ENCODE measurements at places on chromosomes 6 and 20.

DNA sequence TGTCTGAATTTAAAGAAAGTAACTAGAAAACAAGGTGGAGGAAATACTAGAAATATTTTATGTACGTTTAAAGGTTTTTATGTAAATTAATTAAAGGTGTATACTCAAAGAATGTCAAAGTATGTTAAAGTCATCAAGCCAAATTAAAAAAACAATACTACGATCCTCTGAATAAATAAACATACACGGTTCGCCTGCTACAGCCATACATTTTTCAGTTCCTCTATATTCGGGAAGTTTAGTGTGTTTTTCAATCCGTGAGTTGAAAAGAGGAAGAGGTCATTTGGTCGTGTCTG is 626 bp downstream of the STX7 start:
- DNase-seq: no peak

DNA sequence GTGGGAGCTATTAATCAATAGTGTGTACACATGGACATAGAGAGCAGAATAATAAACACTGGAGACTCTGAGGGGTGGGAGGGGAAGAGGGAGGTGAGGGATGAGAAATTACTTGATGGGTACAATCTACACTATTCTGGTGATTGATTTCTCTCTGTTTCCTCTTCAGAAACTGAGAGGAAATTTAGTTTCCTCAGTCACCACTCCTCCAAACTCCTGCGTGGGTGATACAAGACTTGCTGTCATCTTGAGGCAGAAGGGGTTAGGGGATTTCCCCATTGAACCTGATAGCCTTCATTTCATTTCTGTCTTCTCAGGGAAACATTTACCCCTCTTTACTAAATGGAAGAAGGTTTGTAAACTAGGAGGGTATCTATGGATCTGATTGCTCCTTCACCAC is 84.3 kb upstream of the ESR1 start:
- DNase-seq: no peak

DNA sequence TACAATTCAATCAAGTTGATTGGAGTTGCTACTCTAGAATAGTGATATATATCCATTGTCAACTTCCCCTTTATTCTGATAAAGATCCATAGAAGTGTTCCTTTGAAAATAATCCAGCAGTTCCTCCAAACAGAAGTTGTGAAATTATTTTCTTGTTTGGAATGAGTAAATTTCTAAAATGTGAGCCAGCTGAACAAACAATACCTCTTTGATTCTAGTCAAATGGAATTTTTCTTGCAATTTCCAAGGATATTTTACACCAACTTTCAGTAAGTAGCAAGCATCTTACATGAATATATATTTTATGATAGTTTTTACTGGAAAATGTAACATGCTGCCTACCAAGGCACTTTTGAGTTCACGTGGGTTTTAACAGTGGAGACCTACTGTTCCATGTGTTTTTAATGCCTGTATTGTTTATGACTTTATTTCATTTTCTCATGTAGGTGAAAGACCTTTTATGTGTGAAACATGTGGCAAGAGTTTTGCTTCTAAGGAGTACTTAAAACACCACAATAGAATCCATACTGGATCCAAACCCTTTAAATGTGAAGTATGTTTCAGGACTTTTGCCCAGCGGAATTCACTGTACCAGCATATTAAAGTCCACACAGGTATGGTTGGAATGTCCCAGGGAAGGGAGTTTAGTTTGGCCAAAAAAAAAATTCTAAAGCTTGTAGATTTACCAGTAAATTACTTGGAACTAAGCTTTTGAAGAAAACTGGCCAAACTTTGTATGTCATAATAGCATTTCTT is 6.5 kb downstream of the GZF1 start:
- DNase-seq: no peak

GRCh38 chr6:138948546-138949179 is 39.4 kb downstream of the REPS1 start:
- no peak for DNase-seq

GRCh38 chr20:59305908-59306655 is 5.7 kb downstream of the EDN3 start:
- no peak for DNase-seq

- no peak for DNase-seq
Measured at GRCh38 chr6:53566755-53567154, 21.9 kb upstream of the GCLC start.

DNA sequence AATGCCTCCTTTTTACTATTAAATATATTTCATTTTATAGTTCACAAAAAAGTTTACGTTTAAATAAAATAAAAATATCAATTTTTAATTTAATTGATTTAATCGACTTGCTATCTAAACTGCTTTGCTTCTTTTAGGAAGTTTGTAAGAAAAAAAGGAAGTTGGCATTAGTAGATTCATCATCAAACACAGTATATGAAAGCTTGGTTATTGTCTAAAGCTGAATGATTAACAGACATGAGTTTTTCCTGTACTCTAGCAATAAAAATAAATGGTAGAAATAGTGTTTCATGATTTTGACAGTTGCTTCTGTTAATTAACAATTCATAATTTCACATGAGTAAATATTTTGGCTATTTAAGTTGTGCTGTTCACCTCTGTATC is 1285.5 kb upstream of the GJE1 start:
- DNase-seq: peak; percentile 11

DNA sequence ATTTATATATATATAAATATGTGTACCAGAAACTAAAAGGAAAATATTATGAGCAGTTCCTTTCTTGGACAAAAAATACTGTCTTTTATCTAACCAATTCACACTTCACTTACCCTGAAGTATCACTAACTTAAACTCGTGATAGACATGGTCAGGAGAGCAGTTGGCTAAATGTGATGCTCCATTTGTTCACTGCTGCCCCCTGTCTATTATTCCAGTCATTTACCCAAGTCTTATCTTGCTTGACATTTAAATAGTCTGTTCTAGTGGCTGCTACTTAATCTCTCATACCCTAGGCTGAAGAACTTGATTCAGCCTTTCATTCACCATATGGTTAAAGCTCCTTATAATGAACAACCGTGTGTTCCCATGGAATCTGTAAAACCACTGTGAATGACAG is 789.6 kb upstream of the EYS start:
- no peak for DNase-seq

DNA sequence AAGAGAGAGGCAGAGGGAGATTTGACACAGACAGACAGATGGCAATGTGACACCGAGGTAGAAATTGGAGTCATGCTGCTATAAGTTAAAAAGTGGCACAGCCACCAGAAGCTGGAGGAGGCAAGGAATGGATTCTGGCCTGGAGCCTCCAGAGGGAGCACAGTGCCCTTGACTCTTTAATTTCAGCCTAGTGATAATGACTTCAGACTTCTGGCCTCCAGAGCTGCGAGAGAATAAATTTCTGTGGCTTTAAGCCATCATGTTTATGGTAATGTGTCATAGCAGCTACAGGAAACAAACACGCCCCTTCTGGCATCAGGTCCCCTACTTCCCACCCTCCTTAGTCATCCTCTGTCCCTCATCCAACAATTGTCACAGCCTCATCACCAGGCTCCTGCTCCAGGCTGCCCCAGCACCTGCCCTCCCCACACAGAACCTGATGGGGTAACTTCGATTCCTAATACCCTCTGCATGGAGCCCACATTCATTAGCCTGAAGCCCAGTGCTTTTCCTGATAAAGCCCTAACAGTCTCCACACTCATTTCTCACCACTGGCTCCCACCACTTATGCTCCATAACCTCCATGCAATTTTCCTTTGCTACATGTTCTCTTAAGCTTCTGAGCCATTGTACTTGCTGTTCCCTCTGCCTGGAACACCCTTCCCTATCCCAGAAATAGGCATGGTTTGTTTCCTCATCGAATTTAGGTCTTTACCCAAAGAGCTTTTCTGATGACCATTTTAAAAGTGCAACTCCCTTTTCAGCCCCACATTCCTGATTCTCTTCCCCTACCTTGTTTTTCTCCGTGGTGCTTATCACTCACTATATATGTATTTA is 69.7 kb upstream of the TOX2 start:
- peak; percentile 87 for DNase-seq

- DNase-seq: no peak
Measured at GRCh38 chr20:18694071-18694470, 106.2 kb downstream of the DTD1 start.

DNA sequence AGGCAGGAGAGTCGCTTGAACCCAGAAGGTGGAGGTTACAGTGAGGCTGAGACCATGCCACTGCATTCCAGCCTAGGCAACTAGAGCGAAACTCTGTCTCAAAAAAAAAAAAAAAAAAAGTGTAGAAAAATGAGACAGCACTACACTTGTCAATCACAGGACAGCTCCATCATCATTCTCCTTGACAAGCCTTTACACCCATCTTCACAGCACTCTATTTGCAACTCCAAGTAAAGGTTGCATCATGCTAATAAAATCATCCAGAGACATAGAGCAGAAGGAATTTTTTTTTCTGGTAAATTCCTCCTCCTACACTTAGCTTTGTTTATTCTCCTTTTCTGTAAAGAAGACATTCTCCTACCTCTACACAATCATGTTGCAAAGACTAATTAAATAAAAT is 791.0 kb upstream of the HS3ST5 start:
- no peak for DNase-seq

DNA sequence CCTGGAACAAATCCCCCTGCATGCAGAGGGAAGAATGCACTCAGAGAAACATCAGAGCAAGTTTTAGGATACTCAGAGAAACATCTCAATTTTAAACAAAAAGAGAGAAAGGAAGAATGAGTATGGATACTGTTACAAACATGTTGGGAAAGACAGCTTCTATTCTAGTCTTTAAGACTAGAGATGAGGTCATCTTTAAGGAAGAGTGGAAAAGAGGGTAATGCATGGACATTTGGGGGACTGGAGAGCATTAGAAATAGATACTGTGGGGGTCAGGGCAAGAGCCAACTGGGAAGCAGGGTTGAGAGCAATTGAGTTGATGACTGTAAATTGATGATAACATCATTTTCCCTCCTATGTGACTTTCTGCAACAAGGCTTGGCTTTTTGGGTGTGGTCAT is 431.2 kb downstream of the CDH26 start:
- DNase-seq: no peak

GRCh38 chr6:53496797-53497375 is 48.0 kb downstream of the GCLC start:
- DNase-seq: no peak

- no peak for DNase-seq
Measured at GRCh38 chr6:96116674-96117073, 100.9 kb downstream of the FUT9 start.

- DNase-seq: no peak
Measured at GRCh38 chr20:8117636-8118035, 14.4 kb upstream of the PLCB1 start.

GRCh38 chr20:23285536-23285935 is 65.1 kb upstream of the NXT1 start:
- no peak for DNase-seq

GRCh38 chr6:110439356-110439755 is 24.0 kb upstream of the DDO start:
- no peak for DNase-seq

- no peak for DNase-seq
Measured at GRCh38 chr6:37042150-37042549, 36.7 kb downstream of the FGD2 start.

DNA sequence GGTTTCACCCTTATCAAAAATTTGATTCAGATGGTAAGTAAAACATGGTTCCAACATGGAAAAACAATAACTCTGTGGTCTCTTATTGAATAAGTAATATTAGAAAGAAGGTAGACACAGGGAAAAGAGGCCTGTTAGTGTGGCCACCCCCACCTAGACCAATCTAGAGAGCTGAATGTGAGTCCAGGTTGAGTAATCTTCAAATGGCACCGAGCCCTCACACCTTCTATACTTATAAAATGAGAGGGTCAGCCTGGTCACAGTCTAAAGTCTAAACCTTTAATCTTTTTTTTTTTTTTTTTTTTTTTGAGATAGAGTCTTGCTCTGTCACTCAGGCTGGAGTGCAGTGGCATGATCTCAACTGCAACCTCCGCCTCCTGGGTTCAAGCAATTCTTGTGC is 6.9 kb downstream of the FAM184A start:
- no peak for DNase-seq

GRCh38 chr20:45019762-45020123 is 53.4 kb downstream of the STK4 start:
- no peak for DNase-seq

DNA sequence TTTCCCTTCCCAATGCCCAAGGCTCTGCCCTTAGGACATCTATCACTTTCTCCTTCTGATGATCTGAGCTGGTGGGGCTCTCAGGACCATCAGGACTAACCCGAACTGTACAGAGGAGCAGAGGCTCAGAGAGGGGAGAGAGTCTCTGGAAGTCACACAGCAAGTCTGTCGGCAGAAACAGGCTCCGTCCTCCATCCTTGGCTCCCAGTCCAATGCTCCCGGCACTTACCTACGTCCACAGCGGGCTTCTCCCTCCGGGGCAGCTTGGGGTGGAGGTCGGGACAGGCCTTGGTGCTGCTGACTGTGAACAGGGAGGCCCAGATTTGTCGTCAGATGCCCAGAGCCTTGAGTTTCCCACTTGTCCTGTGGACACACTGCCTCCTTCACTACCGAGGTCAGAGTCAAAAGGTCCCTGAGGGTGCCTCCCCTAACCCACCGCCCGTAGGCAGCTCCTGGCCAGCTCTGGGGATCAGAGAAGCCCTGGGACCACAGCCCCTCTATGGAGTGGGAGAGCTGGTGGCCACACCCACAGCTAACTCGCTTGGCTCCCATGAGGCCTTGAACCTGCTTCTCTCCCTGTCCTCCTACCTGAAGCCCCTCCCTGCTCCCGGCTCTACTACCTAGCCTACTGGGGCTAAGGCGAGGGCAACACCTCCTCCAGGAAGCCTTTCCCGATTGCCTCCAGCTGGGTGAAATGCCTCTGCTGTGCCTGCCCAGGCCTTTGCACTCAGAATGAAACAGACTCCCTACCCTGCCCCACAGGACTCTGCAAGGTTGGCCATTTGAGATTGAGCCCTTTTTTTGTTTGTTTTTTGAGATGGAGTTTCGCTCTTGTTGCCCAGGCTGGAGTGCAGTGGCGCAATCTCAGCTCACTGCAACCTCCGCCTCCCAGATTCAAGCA is 22.6 kb downstream of the VSTM2L start:
- no peak for DNase-seq

DNA sequence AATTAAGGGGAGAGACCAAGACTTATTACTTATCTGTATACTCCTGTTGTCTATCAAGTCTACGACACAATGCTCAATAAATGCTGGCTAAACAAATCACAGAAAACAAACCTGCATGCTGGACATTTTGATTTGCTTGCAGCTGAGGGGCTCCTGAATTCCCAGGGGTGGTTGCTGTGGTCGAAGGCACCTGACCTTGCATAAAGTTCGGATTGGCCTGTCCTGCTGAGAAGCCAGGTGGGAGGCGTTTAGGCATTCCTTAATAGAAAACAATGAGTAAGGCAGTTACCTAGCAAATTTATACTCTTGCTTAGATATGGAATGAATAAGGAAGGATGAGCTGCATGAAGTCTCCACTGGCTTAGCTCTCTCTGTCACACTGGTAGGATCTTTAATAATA is 50.5 kb downstream of the TP53INP2 start:
- DNase-seq: no peak

GRCh38 chr6:12119085-12119588 is 107.0 kb downstream of the HIVEP1 start:
- DNase-seq: no peak

- DNase-seq: peak; percentile 37
Measured at GRCh38 chr20:41480054-41480770, 113.6 kb upstream of the EMILIN3 start.

GRCh38 chr6:142846883-142847287 is 98.1 kb downstream of the HIVEP2 start:
- peak; percentile 95 for DNase-seq

- DNase-seq: no peak
Measured at GRCh38 chr6:68691120-68691519, 56.0 kb downstream of the ADGRB3 start.

- DNase-seq: no peak
Measured at GRCh38 chr6:53090576-53090975, 25.4 kb downstream of the FBXO9 start.

Measured in dermis microvascular lymphatic vessel endothelial cell (primary cell).